ENCODE measurements at places on chromosomes 13 and 19.
A peak's percentile ranks its signal among the peaks of the same experiment; 100 is the strongest.

DNA sequence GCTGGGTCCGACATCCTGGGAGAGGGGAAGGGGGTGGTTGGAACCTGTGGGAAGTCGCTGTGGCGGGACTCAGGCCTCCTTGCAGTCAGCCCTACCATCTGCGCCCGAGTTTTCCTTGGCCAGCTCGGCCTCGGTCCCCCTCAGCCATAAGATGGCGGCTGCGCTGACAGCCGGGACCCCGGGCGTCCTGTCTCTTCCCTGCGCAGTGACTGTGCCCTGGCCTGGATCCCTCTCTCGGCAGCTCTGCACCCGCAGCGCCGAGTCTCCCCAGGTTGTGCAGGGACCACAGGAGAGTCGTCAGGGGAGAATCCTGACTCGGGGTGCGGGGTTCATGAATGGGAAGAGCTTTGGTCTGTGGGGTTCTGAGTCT is 345 bp downstream of the ZNF257 start:
- DNase-seq: no peak

- peak; percentile 60 for DNase-seq
Observed at GRCh38 chr13:43058318-43058674, 34.9 kb downstream of the DNAJC15 start.

DNA sequence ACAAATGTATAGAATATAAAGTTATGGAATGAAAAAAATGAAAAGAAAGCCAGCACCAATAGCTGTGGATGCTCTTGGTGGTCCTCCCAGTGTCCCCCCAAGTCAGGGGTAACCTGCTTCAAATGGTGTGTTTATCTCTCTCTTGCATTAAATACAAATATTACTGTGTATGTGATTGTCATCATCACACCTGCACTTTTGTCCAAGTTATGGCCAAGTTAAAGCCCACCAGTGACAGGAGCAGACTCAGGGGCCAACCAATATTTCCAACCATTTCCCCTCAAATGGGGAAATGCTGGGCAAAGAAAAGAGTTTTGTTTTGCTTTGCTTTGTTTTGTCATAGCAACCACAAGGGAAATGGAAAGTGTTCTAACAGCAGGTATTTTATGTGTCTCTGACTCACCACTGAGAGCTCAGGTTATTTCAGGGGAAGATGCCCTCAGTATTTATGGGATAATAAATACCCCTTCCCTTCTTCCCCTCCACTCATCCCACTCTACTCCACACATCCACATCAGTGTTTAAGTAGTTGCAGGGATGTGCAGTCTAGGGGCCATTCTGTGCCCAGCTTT is 133.6 kb downstream of the COL4A1 start:
- DNase-seq: no peak

DNA sequence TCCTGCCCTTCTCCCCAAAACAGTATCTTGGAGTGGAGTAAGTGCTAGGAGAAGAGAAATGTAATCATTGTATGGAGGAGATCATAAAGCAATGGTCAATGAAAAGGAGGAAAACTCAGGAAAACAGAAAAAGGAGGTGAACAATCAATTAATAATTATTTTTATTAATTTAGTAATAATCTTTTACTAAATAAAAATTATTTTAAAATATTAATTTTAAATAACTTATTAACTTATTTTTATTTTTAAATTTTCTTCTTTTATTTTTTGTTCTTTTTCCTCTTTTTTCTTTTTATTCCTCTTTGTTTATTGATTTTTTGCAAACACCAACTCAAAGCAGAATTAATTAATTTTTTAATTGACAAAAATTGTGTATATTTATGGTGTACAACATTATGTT is 80.3 kb downstream of the TNFSF11 start:
- no peak for DNase-seq

- no peak for DNase-seq
Observed at GRCh38 chr19:46144756-46145155, 3.3 kb upstream of the IGFL2 start.

GRCh38 chr13:21077788-21078353 is 16.5 kb upstream of the LATS2 start:
- no peak for DNase-seq

- DNase-seq: no peak
Observed at GRCh38 chr13:50509771-50510441, 333.6 kb downstream of the DLEU7 start.

DNA sequence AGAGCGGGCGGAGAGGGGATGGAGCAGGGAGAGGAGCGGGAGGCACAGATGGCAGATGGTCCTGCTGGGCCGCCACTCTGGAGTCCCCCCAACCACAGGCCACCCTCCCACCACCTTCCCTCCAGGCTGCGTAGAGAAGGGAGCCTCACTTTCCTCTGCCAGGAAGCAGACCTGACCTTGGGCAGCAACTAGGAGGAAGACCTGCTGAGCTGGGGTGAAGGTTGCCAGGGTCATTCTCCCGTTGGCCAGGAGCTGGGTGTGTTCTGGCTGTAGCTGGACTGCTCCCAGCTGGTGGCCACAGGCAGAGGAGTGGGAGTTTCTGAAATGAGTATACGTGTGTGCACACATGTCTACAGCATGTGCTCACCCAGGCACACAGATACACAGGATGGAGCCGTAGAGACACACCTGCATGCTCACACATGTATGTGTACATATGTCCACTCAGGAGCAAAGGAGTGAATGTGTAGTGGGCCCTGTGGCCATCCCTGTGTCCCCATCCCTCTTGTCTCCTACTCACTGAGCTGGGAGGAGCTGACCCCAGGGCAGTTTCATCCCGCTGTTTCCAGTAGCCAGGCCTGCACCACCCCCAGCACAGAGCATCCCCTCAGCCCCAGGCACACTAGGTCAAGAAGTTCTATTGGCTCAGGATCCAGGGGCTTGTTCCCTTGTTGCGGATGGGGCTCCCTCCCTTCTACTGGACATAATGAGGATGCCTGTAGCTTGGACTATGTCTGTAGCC is 53.0 kb downstream of the CHST8 start:
- DNase-seq: no peak

DNA sequence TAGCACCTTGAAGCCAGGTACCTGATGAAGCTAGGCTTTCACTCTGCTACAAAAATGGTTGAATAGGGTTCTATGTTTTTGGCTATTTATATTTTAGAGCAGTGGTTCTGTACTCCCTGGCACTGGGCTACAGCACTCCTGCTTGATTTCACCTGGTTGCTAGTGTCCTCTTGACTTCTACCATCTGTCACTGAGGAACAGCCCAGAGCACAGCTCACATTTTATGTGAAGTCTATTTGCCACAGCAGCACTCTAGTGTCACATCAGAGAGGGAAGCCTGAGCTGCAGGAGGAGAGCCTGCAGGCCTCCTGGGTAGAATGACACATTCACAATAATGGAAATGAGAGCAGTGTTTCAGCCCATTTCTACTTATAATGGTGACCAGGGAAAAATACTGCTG is 184.2 kb downstream of the ZNF486 start:
- DNase-seq: no peak

DNA sequence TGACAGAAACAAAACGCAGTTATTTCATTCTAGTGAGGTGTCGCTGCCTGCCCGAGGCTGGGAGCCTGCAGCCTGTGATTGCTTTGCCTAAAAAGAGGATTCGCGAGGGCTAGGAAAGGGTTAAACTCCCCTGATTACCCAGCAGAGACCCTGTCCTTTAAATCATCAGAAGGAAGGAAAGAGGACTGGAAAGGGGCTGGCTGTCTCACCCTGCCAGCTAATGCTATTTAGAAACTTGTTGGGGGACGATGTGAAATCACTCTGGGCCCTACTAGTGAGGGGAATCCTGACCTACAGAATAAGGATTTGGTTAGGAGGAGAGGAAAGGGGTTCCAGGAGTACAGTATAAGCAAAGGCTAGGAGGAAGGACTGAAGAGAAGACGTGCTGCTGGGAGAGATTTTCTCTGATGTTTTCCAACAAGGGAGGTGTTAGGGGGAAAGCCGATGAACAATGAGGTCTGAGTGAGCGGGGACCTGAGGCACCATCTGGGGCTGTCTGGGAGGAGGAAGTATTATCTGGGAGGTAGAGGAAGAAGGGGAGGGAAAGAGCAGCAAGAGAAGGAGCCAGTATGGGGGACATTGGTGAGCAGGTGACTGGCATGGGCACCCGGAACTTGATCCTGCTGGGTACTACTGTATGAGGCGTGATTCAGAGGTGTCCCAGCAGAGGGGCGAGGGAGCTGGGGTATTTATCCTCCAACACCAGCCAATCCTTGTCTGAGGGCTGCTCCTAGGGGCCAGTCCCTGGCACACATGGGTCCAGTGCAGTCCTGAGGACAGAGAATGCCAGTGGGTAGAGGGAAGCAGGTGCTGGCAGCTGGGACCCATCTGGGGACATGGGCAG is 55.7 kb upstream of the PTPRS start:
- DNase-seq: no peak

GRCh38 chr19:50921426-50922316 is 10.5 kb upstream of the KLK4 start:
- no peak for DNase-seq

Data from non-pigmented ciliary epithelial cell (primary cell).